ENCODE measurements at places on chromosomes 6 and 20.

GRCh38 chr6:11380549-11380948 is 148.1 kb upstream of the NEDD9 start:
- no peak for DNase-seq

DNA sequence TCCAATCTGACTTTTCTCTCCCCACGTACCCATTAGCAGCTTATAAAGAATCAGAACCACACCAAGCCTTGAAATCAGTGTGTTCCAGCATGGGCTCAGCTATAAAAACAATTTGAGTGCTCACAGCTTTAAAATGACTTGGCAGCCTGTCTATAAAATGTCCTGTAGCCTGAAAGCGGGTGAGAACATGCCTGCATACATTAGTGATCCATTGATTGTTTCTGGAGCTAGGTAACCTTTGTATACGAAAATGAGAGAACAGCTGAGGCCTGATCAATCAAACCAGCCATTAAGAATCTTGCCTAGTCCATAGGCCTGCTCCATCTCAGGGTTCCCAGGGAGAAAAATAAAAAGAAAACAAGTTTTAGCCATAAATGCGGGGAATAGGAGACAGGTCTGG is 245.8 kb upstream of the SULF2 start:
- DNase-seq = no peak

- peak; percentile 75 for DNase-seq
Measured at GRCh38 chr20:3172933-3173609, at the start of gene LZTS3. TSS of gene LZTS3 (minus strand) at chr20:3173549. CDS start at chr20:3167163, 6,386 bp downstream.

GRCh38 chr20:56403465-56403864 is 8.6 kb upstream of the CASS4 start:
- no peak for DNase-seq

DNA sequence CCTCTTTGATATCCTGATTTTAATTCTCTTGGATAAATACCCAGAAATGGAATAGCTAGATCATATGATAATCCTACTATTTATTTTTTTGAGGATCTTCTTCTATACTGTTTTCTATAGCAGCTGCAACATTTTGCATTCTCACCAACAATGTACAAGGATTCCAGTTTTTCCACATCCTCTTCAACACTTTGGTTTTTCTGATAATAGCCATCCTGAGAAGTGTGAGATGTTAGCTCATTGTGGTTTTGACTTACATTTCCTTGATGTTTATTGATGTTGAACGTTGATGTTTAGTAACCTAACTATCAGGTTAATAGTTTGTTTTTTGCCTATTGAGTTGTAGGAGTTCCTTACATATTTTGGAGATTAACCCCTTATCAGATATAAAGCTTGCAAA is 217.3 kb downstream of the LRFN2 start:
- no peak for DNase-seq

- DNase-seq = no peak
Measured at GRCh38 chr6:13575377-13575775, 975 bp downstream of the SIRT5 start.

- DNase-seq = no peak
Measured at GRCh38 chr6:42391441-42391840, 60.3 kb downstream of the TRERF1 start.

DNA sequence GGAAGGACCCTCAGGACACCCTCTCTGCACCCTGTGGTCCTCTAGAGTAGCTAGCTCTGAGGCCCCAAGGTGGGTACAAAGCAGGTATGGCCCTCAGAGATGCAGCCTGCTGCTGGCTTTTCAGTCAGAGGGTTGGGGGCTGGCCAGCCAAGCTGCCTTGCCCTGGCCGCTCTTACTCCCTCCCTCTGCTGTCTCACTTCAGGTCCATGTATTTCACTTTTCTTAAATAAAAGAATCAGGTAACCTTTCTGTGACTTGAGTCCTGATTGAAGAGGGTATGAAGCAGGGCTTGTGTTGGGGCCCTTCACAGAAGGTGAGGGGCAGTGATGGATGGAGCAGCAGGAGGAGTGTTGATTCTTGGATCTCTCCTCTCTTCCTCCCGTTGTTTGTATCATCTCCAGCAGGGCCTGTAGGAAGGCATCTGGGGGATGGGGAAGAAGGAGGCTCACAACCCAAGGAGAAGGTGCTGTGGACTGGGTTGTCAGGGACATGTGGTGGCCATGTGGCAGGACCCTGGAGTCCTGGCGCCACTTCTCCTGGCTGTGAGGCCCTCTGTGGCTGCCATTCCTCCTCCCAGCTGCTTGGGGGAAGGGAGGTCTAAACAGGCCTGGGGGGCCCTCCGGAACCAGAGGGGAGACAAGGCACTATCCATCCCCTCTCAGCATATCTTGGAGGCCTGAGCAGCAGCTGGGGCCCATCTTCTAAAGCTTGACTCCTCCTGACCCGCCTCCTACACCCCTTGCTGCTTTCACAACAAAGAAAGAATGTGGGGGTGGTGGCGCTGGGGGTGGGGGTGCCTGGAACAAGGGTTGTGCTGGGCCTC is 1.1 kb upstream of the PTK7 start:
- no peak for DNase-seq

DNA sequence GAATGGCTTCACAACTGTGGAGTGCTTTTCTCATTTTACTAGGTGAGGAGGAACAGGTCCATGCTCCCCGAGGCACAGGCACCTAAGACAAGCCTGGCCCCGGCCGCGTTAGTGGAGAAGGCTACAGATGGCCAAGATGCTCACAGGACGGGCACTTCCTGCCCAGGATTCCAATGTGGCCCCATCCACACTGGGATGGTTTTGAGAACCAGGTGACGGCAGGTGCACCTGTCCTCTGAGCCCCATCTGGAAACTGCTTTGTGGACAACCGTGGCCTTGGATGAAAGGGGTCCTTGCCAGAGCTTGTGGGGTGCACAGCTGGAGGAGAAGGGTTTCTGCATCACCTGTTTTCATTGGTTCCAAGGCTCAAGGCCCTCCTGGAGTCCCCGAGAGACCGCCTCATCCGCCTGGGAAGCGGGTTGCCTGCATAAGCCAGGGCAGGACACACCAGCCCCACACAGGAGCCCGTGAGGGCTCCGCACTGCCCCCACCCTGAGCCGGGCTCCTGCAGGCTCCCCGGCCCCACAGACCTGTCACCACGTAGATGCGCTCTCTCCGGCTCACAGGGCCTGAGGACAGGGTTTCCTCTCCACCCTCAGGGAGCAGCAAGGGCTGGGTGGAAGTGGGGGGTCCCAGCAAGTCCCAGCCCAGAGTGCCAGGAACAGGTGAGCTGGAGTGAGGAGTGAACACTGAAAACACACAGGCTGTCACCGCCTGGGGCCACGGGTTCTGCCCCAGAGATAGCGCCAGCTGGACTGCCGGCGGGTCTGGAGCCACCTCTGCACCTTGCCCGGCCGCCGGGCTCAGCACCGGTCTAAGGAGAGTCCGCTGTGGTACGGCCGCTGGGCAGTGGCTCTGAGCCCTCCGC is 18.3 kb downstream of the NTSR1 start:
- no peak for DNase-seq

DNA sequence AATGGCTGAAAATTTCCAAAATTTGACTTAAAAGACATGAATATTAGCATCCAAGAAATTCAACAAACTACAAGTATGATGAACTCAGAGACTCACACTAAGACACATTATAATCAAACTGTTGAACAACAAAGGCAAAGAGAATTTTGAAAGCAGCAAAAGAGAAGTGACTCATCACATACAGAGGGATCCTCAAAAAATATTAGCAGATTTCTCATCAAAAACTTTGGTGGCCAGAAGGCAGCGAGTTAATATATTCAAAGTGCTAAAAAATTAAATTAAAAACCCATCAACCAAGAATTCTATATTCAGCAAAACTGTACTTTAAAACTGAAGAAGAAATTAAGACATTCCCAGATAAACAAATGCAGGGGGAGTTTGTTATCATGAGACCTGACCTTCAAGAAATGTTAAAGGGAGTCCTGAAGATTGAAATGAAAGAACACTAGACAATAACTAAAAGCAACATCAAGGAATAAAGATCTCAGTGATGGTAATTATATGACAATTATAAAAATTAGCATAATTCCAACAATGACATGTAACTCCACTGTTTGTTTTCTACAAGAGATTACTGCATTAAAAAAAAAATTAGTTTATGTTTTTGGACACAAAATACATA is 150.0 kb downstream of the RNASET2 start:
- DNase-seq = no peak

- no peak for DNase-seq
Measured at GRCh38 chr20:17210983-17211382, 15.9 kb upstream of the PCSK2 start.

GRCh38 chr6:160316261-160316660 is 31.9 kb upstream of the SLC22A3 start:
- no peak for DNase-seq

DNA sequence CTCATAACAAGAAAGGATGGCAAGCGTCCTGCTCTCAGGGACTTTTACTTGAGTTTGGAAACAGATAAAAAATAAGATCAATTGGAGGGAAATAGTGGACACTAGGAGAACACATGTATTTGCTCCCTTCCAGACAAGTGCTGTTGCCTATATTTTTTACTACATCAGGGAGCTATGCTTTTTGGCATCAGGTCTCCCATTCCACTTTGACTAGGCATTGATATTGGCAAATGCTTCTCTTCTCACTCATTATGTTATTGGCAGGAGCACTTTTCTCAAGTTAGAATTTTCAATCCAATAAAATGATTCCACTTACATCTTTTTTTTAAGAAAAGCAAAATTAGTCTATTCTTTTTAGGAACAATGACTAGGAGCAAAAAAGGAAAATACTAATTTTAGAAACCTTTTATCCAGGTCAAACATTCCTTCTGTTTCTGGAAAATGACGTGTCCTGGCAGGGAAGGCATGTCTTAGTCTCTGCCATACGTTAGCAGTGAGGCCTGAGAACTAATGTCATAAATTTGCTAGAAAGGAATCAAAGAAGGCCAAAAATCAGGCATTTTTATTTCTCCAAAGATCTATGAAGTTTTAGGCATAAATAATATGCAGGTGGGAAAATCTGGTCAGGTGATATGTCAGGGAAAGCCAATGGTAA is 21.4 kb downstream of the BCAS1 start:
- DNase-seq = no peak

DNA sequence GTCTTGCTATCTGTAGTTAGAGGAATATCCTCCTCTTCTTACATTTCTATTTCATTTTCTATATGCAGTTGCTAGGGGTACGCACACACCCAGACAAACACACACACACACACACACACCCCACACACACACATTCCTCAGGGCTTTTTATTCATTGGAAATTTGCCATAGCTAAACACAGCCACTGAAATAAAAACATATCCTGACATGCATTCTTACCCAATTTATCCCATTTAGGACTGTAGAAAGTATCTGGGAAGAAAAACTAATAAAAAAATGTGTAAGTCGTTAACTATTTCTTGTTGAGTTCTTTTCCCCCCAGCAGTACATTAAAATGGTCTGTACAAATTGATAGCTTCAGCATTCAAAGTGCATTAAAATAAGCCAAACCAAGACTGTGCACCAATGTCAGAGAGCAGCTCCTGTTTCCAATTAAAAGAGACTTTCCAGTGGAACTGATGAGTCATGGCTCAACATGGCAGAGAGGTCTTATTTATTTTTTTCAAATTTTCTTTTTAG is 357.9 kb upstream of the AGPAT4 start:
- DNase-seq = no peak

DNA sequence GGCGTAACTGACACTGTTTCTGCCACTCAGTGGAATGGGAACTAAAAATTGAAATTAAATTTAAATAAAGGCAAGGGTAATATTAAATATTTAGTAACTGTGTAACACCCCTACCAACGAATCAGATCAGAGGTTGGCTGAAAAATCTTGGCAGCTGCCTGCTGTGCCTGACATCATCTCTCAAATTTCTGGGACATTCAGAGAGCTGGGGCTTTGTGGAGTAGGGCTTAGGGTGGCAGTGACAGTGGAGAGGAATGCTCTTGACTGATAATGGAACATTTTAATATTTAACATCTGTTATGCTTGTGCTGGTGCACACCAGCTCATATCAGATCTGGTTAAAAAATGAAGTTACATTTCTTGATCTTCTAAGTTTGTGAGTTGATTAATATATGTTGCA is 62.2 kb downstream of the RFPL4B start:
- DNase-seq = no peak

DNA sequence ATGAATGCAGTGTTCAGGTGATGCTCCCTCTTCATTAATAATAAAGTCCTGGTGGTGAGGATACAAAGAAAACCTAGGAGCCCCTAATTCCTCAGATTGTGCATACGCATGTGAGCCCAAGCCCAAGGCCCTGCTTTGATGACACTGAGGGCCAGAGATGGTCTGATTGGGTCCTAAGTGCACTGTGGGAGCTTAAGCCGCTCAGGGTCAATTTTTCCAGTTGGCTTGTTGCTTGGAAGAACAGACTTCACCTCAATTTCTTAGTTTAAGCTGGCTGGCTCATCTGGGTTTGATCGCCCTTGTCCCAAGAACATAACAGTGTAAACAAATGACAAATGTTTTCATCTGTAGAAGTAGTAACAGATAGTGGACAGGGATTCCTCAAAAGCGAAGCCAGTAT is 41.4 kb downstream of the INSM1 start:
- no peak for DNase-seq

GRCh38 chr20:18978311-18978710 is 164.7 kb downstream of the SCP2D1 start:
- no peak for DNase-seq

DNA sequence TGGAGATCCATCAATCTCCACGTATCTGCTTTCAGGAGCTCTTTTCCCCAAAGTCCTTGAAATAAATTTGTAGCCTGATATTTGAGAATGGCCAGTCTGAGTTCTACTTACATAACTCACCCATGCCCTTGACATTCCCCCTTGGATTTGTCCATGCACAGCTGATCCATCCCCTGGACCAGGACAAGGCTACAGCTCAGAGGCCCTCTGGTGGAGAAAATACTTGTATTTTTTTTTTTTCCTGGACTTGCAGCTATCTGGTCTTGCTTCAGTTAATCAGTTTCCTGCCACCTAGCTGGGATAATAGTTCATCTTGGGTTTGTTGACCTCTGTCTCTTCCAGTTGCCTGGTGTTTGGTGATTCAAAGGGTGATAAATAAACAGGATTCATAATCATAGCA is 467.6 kb downstream of the DHX35 start:
- no peak for DNase-seq

GRCh38 chr20:10672624-10673127 is 1.1 kb downstream of the JAG1 start:
- DNase-seq = peak; percentile 66

GRCh38 chr6:40444312-40444711 is 142.9 kb downstream of the LRFN2 start:
- DNase-seq = no peak

DNA sequence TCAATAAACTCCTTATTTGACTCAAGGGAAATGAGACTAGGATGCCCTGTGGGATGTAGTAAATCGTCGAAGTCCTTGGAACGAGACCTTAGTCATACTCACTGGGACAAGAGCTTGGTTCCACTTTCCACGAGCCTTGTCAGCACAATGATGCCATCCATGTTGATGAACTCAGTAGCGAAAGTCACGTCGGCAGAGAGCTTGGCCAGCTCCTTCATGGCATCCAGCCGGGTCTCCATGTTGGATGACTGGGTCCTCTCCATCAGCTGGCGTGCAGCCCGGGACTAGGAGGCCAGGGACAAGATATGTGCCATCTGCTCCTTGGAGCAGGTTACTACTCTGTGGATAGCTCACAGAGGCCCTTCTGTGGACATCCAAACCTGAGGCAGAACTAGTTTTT is 17.5 kb downstream of the ELMO2 start:
- DNase-seq = no peak

GRCh38 chr20:19937218-19937617 is 79.9 kb upstream of the NAA20 start:
- no peak for DNase-seq

- DNase-seq = no peak
Measured at GRCh38 chr6:168507297-168507696, 66.3 kb downstream of the SMOC2 start.
